ENCODE measurements at places on chromosomes 7 and 10.

- DNase-seq = no peak
Measured at GRCh38 chr7:101169110-101169837, 3.9 kb upstream of the VGF start.

DNA sequence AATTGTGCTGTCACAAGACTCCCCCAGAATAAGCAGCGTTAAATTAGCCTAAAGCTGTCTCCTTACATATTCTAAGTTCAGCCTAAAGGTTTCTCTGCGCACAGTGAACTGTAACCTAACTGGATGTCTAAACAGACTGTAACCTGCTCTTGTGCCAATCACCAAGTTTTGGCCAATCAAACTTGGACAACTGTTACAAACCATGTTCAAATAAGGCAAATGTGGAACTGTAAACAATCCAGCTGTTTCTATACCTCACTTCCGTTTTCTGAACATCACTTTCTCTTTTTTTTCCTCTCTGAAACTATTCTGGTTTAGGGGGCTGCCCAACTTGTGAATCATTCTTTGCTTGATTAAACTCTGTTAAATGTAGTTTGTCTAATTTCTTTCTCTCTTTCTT lies 252.2 kb upstream of the HABP2 start:
- no peak for DNase-seq

DNA sequence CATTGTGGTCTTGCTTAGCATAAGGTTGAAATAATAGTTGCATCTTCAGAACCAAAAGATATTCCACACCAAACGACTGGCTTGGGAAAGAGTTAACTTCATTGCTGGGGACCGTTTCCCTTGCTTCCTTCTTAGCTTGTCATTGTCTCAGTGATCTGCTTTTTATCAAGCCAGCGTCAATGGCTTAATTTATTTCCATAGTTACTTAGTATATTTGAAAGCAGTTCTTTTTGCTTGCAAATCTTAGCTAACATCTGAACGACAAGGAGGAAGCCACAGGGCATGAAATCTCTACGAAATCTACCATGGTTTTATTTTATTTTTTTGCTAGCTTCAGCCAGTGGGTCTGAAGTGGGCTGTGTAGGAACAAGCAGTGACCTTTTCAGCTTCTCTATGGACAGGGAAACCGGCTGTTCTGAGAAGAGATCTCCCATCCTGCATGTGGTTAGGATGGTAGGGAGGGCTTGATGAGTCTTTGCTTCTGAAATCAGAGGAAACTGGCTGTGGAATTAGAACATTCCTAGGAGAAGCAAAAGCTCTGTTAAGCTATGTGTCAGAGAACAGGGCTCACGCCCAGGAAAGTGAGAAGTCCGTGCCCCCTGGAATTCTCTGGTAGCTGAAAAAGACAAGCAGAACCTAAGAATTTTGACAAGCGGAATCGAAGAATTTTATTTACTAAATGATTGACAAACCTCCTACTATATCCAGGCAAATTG lies 8.0 kb downstream of the SLC18A2 start:
- DNase-seq = no peak

- DNase-seq = peak; percentile 12
Measured at GRCh38 chr10:6348096-6348874, 145.6 kb downstream of the PFKFB3 start.

DNA sequence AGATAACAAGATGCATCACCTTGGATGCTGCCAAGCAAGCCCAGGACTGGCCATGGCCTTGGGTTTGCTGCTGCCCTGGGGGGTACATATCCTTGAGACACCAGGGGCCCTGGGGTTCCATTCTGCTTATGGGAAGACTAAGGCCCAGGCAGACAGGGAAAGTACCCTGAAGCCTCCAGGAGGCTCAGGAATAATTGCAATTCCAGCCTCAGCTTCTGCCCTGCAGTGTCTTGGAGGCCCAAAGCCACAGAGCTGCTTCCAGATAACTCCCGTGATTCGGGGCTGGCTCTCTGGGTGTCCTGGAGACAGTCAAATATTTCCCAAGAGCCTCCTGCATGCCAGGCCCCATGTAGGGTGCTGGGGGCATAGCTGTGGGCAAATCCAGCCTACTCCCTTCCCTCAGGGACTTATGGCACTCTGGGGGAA lies 22.6 kb downstream of the MYL10 start:
- DNase-seq = no peak

DNA sequence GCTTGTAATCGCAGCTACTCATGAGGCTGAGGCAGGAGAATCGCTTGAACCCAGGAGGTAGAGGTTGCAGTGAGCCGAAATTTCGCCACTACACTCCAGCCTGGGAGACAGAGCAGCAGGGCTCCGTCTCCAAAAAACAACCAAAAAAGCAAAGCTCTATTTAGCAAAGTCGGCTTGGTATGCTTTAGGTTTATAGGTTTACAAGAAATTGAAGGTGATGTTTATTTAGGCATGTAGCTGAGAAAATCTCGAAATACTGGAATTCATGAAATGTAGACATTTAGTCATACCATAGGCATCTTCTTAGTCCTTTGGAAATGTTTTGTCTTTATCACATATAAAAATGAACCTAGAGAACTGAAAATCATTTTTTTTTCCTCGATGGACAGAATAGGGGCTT lies 453.8 kb upstream of the ANKRD30A start:
- DNase-seq = no peak

Measured in esophagus squamous epithelium (tissue), 5 donors.